ENCODE measurements at places on chromosomes 2 and 18. TPM values are rescaled to one million over a fixed set of nuclear protein-coding genes. Genes with fewer than 3 reads are reported as not detected.

Gene UGT1A6
- not detected for total RNA-seq

DNA sequence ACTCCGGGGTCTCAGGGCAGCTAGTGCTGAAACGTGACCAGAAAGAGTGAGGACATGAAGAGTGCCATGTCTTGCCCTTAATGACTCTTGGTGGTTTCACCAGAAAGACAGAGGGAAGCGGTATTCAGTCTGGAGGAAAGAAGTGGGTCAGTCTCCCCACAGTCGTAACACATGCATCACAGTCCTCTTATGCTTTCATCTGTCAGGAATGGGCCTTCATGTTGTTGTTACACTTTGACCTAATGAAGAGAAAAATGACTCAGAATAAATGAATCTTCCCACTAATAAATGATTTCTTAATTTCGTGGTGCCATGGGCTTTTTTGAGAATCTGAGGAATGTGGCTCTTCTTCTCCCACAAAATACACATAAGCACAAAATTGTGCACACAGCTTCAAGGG lies 103.2 kb downstream of the SLC8A1 start:
- no peak for DNase-seq

- DNase-seq, result no peak
These were observed 469.0 kb downstream of the EPHA4 start for GRCh38 chr2:221102896-221103688.

DNA sequence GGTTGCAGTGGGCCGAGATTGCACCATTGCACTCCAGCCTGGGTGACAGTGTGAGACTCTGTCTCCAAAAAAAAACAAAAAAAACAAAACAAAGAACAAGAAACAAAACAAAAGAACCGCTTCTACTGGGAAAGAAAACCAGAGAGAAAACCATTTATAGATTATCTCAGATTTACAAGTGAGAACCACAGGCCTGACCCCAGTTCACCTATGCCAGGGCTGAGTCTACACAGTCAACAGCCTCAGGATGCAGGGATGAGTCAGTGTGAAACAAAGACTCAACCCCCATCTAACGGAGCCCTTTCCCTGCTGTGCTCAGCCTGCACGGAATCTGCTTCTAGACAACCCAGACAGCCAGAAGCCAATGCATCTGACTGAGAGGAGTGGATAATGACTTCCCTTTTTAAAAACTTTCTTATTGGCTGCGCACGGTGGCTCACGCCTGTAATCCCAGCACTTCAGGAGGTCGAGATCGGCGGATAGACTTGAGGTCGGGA lies 25.5 kb upstream of the YWHAQ start:
- DNase-seq, result no peak

GRCh38 chr2:70574109-70574508 lies 20.5 kb upstream of the TGFA start:
- no peak for DNase-seq

DNA sequence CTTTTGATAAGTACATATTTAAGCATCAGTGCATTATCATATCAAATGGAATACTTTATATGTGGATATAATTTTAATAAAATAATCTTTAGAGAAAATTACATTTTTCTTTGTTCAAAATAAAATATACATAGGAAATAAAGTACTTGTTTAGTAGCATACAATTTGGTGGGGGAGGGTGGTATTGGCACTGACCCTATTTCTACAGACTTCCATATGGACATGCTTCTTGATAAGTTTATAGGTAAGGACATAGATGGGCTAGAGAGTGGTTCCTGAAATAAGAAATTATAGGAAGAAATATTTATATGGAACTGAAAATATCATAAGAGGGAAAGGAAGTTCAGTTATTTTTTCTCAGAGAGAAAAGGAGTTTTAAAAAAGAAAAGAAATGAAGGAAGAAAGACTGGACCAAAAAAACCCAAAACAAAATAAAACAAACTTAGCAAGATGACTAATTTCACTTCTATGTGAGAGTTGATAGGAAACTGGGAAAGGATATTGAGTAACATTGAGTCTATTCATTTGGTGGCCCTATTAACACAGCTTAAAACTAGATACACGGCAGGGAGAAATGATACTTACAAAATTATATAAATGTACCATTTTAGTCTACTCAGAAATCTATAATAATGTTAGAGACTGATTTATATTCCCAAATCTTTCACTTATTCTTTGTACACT lies 505.9 kb downstream of the ERBB4 start:
- no peak for DNase-seq

GRCh38 chr2:8247905-8248622 lies 433.8 kb upstream of the ID2 start:
- no peak for DNase-seq

- DNase-seq, result peak; percentile 71
These were observed 141.9 kb upstream of the LGALSL start for GRCh38 chr2:64311948-64312621.

Gene ZNF142
- total RNA-seq, result 40.3 TPM

- DNase-seq, result no peak
These were observed 27.7 kb downstream of the COL5A2 start for GRCh38 chr2:189151906-189152305.

DNA sequence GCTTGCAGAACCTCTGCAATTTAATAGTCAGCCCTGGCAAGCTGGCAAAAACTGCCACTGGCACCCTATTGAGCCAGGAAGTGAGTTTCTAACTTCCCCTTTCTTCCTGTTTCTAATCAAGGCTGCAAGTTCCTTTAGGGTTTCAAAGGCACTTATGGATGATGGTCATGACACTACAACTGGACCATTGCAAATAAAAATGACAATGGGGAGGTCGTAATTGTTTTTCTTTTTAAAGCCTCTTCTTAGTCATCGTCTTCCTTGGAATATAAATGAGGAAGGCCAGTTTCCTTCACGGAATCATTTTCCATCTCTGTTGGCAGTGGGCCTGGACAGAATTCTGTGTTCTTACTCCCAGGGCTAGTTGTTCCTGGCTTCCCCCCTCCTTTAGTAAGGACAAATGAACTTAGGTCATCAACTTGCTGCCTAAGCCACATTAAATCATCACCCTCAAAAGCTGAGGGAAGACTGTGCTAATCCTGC lies 35.8 kb downstream of the SH3RF3 start:
- peak; percentile 69 for DNase-seq

DNA sequence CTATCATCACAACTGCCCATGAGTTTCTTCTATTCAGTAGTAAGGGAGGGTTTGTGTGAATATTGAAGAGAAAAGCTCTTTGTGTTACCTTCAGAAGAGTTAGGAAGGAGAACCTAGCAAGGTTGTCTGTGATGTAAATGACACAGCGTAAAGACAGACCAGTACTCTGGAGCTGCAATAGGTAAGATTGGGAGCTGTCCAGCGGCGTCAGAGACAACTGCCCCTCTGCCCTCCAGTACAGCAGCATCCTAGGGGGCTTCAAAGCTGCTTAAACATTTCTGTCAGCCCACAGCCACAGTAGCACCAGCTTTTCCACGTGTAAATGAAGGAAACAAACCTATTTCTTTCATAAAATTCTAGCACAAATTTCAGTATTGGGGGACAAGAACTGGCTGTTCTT lies 34.5 kb downstream of the NYAP2 start:
- DNase-seq, result no peak

DNA sequence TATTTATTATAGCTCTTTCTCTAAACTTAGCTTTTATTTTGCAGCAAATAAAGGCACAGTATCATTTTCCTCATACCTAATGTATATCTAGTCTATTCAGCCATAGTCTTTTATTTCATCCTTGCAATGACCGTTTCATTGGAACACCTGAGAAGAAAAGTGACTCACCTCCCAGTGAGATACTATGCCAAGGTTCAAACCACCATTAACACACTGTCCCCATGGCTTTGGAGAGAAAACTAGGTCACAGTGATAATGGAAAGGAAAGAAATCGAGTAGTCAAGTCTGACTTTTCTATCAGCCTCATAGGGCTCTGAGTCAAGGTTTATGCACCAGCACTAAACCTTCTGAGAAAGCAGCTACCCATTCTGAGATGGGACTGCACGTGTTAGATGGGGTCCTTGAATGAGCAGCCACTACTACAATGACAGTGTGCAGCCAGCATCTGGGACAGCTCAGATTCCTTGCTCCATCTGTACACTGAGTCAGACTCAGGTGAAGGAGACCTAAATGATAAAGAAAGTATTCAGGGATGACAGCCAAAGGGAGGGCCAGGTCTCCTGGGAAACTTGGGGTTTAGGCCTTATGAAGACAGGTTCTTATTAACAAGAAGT lies 971.1 kb upstream of the ACVR2A start:
- no peak for DNase-seq

Gene CNNM3
- total RNA-seq, result 14.0 TPM

DNA sequence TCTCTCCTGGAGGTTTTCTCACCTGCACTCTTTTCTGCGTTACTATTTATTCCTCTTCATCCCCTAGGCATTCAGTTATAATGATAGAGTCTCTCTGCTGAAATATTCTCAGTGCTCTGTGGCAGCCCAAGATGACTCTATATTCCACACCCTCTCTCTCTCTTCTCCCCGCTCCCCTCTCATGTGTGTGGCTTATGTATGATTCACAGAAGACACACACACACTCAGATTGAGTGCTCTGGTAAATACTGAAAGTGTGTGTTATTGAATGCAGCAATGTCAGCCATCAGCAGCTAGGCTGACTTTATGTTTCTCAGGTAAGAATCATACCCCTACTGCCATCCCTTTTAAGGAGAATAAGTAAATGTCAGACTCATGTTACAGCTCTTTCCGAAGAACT lies 201.2 kb downstream of the SLC4A10 start:
- no peak for DNase-seq

Gene TMEFF2
- total RNA-seq, result 1.5 TPM

Gene ARHGEF33
- total RNA-seq, result 2.1 TPM

GRCh38 chr2:142742371-142743214 lies 134.9 kb upstream of the KYNU start:
- no peak for DNase-seq

DNA sequence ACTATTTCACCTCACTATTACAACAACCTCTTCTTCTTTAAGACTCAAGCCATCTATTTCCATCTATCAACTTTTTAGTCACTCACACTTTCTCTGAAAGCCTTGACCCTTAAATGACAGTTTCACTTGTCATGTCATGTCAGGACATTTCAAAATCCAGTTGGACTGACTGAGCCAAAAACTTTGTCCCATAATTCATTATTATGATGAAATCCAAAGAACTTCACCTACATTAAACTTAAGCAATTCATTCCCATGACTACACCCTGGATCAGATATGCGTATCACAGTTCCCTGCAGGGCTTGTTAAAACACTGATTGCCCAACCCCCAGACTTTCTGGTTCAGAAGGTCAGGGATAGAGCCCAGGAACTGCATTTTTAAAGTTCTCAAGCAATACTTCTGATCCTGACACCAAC lies 26.5 kb downstream of the LDAH start:
- DNase-seq, result no peak

DNA sequence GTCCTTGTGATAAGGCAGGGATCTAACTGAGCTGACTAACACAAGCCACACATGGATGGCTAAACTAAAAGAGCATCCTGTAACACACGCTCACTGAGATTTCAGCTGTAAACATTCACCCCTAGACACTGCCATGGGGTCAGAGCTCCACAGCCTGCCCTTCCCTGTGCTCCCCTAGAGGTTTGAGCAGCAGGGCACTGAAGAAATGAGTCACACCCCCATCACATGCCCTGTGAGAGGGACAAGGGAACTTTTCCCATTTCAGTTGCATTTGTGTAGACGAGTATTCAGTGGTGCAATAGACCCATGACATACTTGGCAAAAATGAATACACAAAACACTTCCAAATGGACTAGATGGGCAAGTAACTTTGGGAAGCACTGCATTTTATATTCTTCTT lies 402.4 kb upstream of the LRRTM1 start:
- no peak for DNase-seq

DNA sequence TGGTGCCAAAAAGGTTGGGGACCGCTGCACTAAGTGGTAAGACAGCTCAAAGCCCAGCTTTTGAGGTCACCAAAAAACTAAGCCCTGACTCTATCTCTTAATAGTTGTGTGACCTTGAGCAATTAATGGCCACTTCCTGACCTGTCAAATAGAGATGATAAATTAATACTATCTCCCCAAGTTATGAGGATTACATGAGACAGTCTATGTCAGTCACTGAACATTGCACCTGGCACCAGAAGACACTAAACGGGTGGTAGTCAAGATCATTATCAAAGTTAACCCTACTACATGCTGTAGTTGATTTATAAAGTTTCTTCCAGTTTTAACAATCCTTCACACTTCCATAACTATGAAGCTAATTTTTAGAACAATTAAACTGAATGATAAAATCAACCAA lies 36.5 kb downstream of the STPG4 start:
- DNase-seq, result no peak

- no peak for DNase-seq
These were observed 53.4 kb upstream of the SCN1A start for GRCh38 chr2:166180951-166181812.

Gene PCARE
- not detected for total RNA-seq

DNA sequence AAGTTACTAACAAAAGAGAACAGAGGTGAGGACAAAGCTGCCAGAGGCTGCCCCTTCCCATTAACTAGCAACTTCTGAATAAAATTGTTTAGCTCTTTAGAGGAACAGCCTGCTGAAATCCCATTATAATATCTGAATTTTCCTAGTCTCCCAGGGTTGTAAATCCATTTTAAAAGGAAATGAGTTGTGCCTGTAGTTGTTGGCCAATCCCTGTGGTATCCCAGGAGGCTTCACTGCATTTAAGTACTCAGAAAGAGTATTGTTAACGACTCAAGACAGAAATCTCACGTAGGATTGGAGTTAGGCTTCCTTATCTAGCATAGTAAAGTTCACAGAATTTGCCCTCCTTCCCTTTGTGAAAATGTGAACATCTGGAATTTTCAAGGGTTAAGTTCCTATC lies 8.9 kb downstream of the LAPTM4A start:
- no peak for DNase-seq

GRCh38 chr2:212686285-212686895 lies 147.8 kb upstream of the ERBB4 start:
- peak; percentile 19 for DNase-seq

- DNase-seq, result no peak
These were observed 13.4 kb upstream of the DLX2 start for GRCh38 chr2:172116107-172116506.
